ENCODE measurements at places on chromosomes 4 and X.

DNA sequence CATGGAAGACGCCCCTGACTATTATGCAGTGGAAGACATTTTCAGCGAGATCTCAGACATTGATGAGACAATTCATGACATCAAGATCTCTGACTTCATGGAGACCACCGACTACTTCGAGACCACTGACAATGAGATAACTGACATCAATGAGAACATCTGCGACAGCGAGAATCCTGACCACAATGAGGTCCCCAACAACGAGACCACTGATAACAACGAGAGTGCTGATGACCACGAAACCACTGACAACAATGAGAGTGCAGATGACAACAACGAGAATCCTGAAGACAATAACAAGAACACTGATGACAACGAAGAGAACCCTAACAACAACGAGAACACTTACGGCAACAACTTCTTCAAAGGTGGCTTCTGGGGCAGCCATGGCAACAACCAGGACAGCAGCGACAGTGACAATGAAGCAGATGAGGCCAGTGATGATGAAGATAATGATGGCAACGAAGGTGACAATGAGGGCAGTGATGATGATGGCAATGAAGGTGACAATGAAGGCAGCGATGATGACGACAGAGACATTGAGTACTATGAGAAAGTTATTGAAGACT, 3.6 kb downstream of the TSPYL2 start:
- no peak for DNase-seq

DNA sequence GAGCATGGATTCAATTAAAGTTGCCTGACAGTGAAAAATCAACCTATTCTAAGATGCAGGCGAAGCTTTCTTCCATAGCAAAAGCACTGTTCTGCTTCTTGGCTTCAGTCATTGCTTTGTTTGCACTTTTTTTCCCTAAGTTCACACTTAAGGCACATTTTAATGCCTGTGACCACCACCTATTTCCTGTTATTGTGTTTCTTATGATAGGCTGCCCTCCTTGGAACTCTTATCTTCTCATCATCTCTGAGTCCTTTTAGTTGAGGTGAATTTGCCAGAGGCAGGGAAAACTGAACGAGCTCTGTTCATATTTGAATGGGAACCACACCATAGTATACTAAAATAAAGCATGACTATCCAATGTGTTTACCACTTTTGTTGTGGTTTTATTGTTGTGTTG, 119.8 kb downstream of the SPCS3 start:
- DNase-seq, result no peak

DNA sequence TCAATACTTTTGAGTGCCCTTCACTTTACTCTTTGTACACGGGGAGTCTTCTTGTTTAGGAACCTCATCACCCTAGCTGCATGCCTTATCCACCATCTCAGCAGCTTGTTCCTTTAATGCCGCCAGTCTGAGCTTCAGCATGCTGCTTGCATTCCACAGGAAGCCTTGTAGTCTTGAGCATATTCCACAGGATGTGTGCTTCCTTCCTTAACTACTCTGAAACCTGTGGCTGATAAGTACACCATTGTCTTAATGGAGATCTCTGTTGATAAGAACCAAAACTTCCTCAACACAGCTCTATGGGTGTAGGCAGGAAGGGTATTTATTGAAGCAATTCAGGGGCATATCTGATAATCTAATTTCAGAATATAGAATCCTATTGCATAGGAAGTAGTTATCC, 24.4 kb upstream of the CCNI start:
- DNase-seq, result no peak

- DNase-seq, result peak; percentile 67
These were observed at the start of gene THOC2 for GRCh38 chrX:123732670-123733363. Gene THOC2, minus strand, starts transcription at chrX:123733052. Its CDS starts 30 bp downstream, at chrX:123733022.

GRCh38 chr4:535924-536281, 36.9 kb downstream of the PIGG start:
- no peak for DNase-seq

DNA sequence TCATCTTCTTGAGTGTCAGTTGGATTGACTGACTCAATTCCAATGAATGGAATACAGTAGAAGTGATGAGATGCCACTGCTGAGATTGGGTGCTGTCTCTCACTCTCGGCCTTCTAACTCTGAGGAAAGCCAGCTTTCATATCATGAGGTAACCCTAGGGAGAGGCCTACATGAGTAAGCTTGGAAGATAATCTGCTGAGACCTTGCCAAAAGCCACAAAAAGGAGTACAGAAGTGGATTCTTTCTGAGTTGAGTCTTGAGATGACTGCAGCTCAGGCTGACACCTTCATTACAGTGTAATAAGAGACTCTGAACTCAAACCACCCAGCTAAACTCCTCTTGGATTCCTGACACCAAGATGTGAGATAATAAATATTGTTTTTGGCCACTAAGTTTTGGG, 537.4 kb upstream of the MAGEB18 start:
- DNase-seq, result no peak

GRCh38 chr4:85741921-85742591, 267.1 kb downstream of the ARHGAP24 start:
- DNase-seq, result no peak

- DNase-seq, result no peak
These were observed 6.4 kb upstream of the FRMPD3 start for GRCh38 chrX:107442914-107443527.

DNA sequence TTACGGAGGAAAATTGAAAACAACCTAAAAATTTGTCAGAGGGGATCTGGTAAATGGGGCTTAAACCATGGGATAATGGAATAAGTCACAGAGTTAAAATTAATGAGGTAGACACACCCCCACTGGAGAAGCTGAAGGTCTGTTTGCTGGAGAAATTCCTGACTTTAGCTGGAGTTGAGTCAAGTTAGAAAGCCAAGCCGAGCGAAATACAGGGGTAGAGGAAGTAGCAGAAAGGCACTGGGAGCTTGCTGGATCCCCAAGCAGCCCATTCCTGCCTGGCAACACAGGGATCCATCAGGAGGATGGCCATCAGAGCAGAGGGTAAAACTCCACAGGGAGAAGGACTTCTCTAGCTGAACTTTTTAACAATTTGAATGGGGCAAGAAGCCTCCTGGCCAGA, 163.8 kb downstream of the ATRX start:
- DNase-seq, result no peak

GRCh38 chr4:81173213-81173612, 41.8 kb downstream of the PRKG2 start:
- DNase-seq, result peak; percentile 23

DNA sequence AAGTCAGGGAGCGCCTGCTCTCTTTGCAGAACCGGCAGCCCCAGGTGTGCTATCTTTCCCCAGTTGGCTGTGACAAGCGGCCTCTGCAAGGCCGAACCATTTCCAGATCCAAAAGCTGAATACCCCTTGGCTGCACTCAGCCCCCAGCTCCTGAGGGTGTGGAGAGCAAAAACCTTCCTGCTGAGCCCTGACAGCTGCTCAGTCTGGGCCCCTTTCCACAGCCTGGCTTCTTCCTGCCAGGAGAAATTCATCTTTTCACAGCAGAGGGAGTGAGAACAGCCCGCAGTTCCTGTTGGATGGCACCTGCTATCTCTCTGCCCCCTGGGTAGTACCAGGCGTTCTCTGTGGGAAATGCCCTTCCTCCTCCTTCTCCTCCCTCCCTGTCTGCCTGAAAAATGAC, 78.4 kb downstream of the DRD5 start:
- no peak for DNase-seq

- DNase-seq, result no peak
These were observed 2596.4 kb downstream of the PCDH7 start for GRCh38 chr4:33316578-33316977.

DNA sequence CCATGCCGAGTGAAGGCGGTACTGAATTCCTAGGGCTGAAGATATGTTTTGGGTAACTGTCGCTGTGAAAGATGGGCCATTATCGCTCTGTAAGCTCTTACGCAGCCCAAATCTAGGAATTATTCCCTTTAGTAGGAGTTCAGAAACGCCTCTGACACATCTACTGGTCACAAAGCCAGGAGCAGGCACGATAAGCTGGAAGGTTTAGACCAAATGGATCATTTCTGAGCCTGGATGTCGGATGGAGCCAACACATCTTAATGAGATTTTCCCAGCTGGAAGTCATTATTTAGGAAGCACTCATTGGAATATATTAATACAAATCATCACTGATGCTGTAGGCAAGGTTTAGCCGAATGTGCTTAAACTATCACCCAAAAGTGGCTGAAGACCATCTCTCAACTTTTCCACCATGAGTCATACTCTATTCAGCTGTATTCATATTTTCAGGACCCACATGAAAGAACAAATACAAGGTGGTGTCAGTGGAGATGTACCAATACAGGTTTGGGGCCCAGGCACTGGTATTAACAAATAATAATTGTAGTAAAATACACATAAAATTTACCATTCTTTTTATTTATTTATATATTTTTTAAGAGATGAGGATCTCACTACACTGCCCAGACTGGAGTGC, 34.2 kb upstream of the ATRX start:
- DNase-seq, result no peak

DNA sequence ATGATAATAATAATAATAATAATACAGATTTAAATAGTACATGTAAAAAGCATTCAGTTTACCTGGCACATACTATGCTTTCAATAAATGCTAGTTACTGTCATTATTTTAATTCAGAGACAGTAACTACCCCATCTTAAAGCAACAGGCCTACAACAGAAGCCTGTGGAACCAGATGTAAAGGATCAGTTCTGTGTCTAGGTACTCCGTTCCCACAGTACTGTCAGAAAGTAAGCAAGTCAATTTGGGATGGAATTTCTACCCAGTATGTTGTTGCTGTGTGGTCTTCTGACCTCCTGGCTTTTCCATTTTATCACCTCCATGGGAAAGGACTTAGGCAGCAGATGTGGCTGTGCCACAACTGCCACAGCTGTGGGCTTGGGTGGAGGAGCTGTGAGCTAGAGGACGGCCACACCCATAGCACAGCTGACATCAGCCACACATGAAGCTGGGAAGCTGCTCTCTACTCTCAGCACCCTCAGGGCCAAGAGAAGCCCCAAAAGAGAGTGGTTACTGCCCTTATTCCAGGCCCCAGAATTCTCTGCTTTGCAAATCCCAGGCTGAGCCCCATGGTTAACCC, 102.8 kb downstream of the CBR4 start:
- no peak for DNase-seq

DNA sequence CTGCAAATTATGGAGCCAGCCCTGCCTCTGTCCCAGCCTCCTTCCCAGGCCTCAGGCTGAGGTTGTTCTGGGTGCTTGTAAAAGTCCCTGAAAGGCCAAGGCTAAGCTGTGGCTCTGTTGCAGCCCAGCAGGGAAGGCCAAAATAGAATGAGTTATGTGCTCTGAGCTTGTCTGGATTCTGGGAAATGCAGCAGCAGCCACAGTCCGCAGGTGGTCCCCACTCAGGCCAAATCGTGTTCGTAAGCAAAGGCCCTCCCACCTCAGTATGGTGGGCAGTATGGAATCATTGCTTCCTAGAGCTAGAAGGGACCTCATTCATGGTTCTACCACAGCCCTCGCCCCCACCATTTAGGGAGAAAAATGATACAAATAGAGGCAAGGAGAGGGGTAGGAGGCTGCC, 4.7 kb upstream of the TCEAL1 start:
- DNase-seq, result no peak

- no peak for DNase-seq
These were observed 18.1 kb downstream of the LGI2 start for GRCh38 chr4:25012655-25013054.

DNA sequence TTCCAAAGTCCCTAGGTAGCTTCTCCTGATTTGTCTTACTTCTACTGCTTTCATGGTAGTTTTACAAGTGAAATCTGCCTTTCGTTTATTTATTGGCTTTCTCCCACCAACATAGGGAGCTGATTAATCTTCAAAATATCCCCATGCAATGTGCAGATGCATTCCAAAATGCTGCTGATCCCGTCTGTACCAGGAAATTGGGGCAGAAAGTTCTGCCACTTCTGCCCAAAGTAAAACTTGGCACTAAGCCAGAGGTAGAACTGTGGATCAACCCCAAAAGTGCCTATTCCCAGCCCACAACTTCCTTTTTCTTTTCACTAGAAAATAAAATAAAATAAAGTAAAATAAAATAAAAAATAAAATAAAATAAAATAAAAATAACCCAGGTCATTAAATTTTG, 47.3 kb upstream of the PPARGC1A start:
- DNase-seq, result peak; percentile 56

- no peak for DNase-seq
These were observed 83.6 kb downstream of the ATOH1 start for GRCh38 chr4:93912146-93912545.

DNA sequence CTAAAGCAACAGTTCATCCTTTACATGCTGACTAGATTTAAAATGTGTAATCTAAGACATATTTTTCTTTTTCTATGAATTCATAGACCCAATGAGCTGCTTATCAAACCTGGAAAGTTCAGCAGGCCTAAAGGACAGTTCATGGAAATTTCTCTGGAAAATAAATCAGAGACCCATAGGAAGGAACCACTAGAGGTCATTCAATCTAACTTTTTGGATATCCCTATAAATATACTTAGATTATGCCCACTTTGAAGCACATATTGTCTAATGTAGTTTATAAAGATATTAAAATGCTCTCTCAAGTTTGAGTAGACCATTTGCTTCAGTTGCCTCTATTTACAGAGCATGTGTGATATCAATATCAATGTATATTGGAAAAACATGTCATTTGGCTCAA, 473.0 kb downstream of the FAT4 start:
- DNase-seq, result no peak

GRCh38 chrX:34365471-34365870, 233.4 kb upstream of the FAM47A start:
- peak; percentile 13 for DNase-seq

- no peak for DNase-seq
These were observed 156.4 kb downstream of the HS6ST2 start for GRCh38 chrX:132802033-132802432.

DNA sequence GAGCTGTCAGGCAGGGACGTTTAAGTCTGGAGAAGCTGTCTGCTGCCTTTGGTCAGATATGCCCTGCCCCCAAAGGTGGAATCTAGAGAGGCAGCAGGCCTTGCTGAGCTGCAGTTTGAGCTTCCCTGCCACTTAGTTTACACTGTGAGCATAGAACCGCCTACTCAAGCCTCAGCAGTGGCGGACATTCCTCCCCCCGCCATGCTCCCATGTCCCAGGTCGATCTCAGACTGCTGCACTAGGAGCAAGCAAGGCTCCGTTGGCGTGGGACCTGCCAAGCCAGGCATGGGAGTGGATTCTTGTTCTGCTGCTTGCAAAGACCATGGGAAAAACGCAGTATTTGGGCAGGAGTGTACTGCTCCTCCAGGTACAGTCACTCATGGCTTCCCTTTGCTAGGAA, 24.3 kb downstream of the PLK4 start:
- no peak for DNase-seq

GRCh38 chr4:24770032-24770584, 25.3 kb upstream of the SOD3 start:
- no peak for DNase-seq

DNA sequence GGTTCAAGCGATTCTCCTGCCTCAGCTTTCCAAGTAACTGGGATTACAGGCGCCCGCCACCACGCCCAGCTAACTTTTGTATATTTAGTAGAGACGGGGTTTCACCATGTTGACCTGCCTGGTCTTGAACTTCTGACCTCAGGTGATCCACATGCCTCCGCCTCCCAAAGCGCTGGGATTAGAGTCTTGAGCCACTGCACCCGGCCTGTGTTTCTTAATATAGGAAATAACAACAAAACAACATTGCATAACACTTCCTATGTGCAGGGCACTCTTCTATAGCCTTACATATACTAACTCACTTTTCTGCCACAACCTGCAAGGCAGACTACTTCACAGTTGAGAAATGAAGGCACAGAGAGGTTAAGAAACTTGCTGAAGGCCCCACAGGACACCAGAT, 12.8 kb upstream of the TMEM131L start:
- no peak for DNase-seq

- no peak for DNase-seq
These were observed 286.0 kb upstream of the RASGEF1B start for GRCh38 chr4:81757691-81758090.
